ENCODE measurements at places on chromosomes 11 and 22.

DNA sequence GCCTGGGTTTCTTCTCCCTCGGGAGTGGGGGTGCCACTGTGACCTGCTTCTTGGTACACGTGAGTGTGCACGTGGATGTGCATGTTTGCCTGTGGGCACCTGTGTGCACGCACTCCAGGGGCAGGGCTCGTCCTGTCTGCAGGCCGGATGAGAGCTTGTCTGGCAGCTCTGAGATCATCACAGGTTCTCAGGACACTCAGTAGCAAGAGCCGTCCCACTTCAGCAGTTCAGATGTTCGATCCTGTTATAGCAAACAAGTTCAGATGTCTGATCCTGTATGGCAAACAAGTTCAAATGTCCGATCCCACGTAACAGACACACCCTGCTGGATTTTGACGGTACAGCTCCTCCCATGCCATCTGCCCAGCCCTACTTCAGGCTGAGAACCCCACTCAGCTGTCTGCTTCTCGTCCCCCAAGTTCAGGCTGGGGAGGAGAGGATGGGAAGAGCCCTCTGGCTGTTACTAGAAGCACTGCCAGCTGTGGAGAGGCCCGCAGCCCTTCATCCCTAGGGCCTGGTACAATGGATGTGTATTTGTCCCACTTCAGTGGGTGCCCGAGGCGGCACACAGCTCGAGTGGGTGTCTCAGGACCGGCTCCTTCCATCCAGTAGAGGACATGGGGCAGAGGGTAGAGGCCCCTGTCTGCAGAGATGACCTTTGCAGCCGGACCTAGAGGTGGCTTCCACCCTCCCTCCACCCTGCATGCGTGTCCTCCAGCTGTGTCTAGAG lies 1126.9 kb downstream of the BRD1 start:
- peak; percentile 11 for DNase-seq

GRCh38 chr11:73334384-73335203 lies 26.5 kb downstream of the ARHGEF17 start:
- peak; percentile 45 for DNase-seq

DNA sequence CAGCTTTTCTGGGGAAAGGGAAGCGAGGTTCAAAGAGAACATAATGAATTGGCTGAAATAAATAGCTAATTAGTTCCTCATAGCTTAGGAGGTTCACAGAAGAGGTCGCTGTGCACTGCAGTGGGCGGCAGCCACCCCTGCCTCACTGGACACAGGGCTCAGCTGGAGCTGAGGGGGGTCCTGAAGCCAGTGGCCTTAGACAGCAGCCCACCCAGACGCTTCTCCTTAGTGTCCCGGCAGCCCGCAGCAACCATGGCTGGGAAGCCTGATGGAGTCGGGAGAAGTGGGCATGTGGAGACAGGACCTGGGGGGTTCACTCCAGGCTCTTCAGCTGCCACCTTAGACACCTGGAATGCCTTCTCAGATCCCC lies 75.4 kb downstream of the TRIM29 start:
- DNase-seq: no peak

DNA sequence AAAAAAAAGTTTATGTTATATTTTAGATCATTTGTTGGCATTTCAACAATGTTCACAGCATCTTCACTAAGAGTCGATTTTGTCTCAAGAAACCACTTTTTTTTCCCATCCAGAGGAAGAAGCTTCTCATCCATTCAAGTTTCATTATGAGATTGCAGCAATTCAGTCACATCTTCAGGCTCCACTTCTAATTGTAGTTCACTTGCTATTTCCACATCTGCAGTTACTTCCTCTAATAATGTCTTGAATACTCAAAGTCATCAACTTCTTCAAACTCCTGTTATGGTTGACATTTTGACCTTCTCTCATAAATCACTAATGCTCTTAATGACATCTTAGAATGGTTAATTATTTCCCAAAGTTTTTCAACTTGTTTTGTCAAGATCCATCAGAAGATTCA lies 61.3 kb upstream of the CHORDC1 start:
- DNase-seq: no peak

GRCh38 chr11:83219095-83219494 lies 25.6 kb downstream of the ANKRD42 start:
- peak; percentile 37 for DNase-seq

GRCh38 chr11:134340354-134340964 lies 8.7 kb downstream of the GLB1L2 start:
- no peak for DNase-seq

GRCh38 chr22:46001046-46001425 lies 24.1 kb upstream of the WNT7B start:
- no peak for DNase-seq

GRCh38 chr11:80362563-80363340 lies 921.9 kb upstream of the TENM4 start:
- no peak for DNase-seq

- no peak for DNase-seq
Measured at GRCh38 chr22:30246814-30247376, 336 bp upstream of the LIF start.

GRCh38 chr11:16945671-16946469 lies 68.3 kb downstream of the PLEKHA7 start:
- peak; percentile 53 for DNase-seq

- DNase-seq: no peak
Measured at GRCh38 chr11:85767246-85767945, 43.5 kb downstream of the SYTL2 start.

DNA sequence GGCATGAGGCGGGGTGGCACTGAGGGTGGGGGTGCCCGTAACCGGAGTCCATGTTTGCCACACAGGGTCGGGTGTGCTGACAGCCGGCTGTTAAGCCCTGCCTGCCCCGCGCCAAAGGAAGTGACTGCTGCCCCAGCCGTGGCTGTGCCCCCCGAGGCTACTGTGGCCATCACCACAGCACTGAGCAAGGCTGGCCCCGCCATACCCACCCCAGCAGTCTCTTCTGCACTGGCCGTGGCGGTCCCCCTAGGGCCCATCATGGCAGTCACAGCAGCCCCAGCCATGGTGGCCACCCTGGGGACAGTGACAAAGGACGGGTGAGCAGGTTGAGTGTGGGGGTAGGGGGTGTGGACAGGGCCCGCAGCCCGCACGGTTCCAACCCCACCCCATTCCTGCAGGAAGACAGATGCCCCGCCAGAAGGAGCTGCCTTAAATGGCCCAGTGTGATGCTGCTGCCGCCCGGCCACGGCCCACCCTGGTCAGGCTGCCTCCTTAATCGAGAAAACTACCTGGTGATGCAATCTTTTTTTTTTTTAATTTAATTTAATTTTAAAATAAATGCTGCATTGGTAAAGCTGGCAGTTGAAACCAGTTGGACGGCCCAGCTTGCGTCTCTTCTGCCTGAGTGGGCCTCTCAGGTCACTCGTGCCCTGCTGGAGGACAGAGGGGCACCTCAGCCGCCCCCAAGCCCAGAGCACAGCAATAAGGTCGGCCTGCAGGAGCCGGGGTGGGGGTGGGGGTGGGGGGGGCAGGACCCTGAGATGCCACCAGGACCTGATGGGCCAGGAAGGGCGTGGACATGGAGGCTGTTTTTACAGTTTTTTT lies 30.8 kb downstream of the SBF1 start:
- DNase-seq: no peak

- no peak for DNase-seq
Measured at GRCh38 chr11:76629853-76630599, 40.5 kb downstream of the LRRC32 start.

DNA sequence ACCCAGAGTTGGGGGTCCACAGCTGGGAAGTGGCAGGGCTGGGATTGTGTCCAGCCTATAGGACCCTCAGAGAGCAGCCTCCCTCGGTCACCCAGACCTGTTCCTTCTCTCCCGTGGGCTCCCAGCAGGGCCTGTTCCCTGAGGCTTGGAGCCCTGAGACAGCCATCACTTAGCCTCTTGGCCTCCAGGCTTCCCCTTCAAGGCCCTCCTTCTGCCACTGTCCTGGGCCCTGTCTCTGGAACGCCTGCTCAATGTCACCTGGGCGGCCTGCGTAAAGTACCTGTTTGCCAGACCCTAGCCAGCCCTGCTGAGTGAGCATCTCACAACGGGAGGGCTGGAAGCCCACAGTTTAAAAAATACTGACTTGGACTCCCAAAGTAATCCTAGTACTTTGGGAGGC lies 6.5 kb downstream of the MGAT3 start:
- DNase-seq: no peak

DNA sequence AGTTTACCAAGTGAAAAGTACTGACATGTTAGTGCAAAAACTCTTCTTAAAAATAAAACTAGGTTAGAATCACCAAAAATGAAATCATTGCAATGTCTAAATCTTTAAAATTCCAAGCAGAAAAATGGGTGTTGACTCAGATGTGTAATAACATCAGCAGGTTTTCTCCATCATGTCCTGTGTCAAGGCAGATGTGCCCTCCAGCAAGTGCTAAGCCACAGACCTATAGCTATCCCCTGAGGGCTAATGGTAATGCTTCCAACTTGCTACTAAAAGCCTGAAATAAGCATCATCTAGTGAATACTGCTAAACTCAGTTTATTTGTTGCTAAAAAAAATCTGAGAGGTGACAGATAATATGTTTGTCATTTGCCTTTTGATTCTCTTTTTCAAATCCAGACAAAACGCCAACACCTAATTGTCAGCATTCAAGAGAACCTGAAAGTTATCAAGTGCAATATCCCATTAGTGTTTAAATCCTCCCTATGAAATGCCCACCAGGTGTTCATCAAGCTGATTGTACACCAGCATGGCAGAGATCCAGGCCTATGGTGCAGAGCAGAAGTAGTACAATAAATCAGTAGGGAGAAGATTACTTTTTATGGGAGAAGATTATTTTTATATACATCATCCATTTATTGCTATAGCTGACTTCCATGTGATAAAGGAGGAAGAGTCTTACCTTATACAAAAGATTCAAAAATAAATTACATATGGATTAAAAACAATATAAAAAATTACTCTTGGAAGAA lies 55.1 kb upstream of the SYT9 start:
- DNase-seq: no peak

GRCh38 chr22:32587449-32587848 lies 112.8 kb downstream of the FBXO7 start:
- DNase-seq: no peak

- no peak for DNase-seq
Measured at GRCh38 chr11:62875698-62876478, 4.8 kb upstream of the SLC3A2 start.

DNA sequence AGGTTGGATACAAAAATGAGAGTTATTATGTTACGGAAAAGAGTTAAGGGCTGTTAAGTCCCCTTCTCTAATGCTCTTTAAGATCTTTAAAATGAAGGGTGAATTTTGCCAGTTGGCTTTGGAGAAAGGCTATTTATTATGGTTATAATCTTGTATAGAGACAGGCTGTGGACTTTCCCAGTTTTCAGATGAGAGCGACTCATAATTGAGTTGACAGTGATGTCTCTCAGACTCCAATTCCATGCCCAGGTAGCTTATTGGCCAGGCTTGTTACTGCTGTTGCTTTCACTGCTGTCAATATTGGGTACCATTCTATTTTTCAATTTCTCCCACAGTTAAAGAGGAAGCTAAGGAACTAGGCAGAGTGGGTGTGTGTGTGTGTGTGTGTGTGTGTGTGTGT lies 13.1 kb downstream of the ENDOD1 start:
- no peak for DNase-seq

DNA sequence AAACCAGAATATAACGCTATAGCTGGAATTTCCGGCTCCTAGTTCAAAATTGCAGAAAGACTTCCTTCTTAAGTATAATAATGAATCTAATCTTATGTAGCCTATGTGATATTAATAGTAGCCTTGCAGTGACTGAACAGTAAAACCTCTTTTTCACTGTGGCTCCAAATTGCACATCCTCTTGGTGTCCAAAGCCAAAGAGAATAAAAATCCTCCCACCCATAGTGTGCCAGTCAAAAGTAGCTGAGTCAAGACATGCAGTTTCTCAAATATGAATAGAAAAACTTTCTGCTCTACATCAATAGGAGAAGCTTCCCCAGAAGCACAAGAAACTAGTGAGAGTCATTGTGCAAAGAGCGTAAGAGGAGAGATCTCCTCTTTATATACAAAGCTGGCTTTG lies 76.0 kb upstream of the PICALM start:
- DNase-seq: no peak

- no peak for DNase-seq
Measured at GRCh38 chr22:23522623-23523251, 57.4 kb downstream of the IGLL1 start.

GRCh38 chr11:9757809-9758636 lies 94.1 kb downstream of the SWAP70 start:
- DNase-seq: peak; percentile 85

- no peak for DNase-seq
Measured at GRCh38 chr11:97943493-97943892, 1077.3 kb upstream of the CNTN5 start.

GRCh38 chr11:15471895-15472799 lies 357.4 kb downstream of the INSC start:
- DNase-seq: no peak

GRCh38 chr11:75548595-75549272 lies 13.3 kb upstream of the SERPINH1 start:
- DNase-seq: no peak

DNA sequence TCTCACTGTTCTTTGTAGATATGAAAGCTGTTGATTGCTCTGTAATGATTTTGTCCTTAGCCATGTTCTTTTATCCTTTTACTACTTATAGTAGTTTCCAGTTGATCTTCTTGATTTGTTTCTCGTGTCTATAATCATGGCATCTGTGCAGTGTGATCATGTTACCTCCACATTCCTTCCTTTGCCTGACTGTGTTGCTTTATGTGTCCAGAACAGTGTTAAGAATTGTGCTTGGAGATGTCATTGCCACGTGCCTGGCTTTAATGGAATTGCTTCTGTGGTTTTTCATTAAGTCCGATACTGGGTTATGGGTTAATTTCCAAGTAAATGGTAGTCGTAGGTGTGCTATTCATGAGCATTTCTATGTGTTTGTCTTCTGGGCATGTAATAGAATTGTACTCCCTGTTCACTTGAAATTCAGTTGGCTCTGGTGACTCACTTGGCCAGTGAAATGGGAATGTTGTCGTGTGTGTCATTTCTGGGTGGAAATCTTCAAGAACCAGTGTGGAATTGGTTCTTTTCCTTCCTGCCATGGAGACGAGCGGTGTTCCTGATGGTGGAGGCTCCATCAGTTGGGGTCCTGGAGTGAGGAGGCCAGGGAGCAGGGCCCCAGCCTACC lies 6.8 kb downstream of the GTSE1 start:
- no peak for DNase-seq

- no peak for DNase-seq
Measured at GRCh38 chr11:88250566-88251242, 75.5 kb upstream of the RAB38 start.

GRCh38 chr11:67111261-67111660 lies 7.8 kb upstream of the KDM2A start:
- no peak for DNase-seq

- DNase-seq: no peak
Measured at GRCh38 chr11:94032066-94032465, 10.9 kb downstream of the HEPHL1 start.

GRCh38 chr22:26360169-26360885 lies 68.7 kb upstream of the ASPHD2 start:
- peak; percentile 86 for DNase-seq

- DNase-seq: no peak
Measured at GRCh38 chr11:102933627-102934026, 21.9 kb downstream of the MMP13 start.

- DNase-seq: no peak
Measured at GRCh38 chr11:128509621-128510389, 77.6 kb downstream of the ETS1 start.

Measured in A673 (cell line).